ENCODE measurements at places on chromosomes 16 and 17. TPM values are rescaled to one million over a fixed set of nuclear protein-coding genes. Genes with fewer than 3 reads are reported as not detected.

DNA sequence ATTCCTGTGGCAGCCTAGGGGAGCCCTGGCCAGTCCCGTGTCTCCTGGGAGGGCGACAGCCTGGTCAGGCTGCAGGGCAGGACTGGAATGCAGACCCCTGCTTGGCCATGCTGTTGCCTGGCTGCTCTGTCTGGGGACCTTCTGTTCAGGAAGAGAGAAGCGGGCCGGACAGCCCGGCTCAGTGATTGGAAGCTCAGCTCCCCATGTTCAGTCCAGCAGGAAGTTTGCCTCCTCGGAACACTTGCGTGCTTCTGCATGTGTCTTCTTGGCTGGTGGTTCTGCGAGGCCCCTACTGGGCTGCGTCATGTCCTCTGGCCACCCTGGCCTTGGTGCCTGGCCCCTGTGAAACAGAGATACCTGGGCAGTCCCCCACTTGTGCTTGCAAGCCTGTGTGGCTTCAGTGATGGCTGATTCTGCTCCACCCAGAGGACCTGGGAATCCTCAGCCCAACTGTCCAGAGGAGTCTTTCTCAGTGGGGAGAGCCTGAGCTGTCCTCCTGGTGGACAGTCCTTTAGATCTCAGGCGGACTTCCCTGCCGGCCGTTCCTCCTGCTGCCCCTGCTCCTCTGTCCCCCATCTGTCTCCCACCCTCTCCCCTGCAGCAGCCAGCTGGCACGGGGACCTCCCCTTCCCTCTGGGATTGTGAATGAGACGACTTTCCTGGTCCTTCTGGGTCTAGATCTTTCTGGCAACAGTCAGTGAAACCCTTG is 279.5 kb downstream of the SEC14L1 start:
- DNase-seq = no peak

GRCh38 chr16:85546585-85547447 is 66.3 kb upstream of the GSE1 start:
- DNase-seq = no peak

- DNase-seq = peak; percentile 61
Observed at GRCh38 chr16:3444032-3444388, 530 bp downstream of the NAA60 start.

DNA sequence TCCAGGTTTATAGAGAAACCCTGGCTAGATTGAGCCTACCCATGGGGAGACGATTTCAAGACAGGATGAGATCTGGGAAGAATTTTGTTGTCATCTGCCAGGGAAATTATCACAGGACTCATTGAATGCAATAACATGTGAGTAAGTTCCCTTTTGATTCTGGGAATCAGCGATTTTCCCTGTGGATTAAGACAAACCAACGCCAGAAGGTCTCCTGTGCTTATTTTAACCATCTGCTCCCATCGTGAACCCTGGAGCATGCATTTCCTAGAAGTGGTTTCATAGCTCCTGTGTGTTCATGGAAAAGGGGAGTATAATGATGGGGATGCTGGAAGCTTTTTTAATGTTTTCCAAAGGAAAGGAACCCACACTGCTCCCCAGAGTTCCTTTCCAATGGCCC is 21.0 kb upstream of the ARHGAP44 start:
- DNase-seq = no peak

GRCh38 chr16:72300892-72301291 is 128.9 kb upstream of the PMFBP1 start:
- no peak for DNase-seq

DNA sequence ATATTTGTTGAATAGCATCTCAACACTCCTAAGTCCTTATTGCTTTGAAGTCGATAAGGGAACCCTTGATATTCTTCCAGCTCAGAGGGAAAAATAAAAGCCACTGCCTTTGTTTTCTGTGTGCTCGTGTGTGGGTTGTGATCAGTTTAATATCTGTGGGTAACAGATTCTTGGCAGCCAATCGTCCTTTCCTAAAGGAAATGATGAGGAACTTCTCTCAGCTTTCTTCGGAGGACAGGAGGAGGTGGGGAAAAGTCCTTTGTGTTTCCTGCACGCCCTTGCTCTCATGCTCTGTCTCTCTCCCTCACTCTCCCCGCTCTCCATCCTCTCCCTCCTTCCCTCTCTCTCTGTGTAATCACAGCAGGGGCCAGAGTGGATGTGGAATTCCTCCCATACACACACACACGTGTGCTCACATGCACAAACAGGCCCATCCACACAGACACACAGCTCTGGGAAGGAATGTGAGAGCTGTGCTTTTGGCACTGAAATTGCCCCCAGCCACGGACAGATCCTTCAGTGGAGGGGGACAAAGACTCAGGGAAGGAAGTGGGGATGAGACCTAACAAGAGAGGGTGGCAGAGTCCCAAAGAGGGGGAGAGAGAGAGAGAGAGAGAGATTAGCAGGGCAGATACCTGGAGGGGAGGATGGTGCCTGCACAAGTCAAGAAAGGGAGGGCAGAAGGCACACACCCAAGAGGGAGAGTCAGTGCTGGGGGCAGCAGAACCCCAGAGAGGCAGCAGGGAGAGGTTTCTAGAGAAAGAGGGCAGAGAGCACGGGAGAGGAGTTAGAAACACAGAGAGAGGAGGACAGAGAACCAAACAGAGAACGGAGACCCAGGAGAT is 83.5 kb upstream of the PLCG2 start:
- no peak for DNase-seq

DNA sequence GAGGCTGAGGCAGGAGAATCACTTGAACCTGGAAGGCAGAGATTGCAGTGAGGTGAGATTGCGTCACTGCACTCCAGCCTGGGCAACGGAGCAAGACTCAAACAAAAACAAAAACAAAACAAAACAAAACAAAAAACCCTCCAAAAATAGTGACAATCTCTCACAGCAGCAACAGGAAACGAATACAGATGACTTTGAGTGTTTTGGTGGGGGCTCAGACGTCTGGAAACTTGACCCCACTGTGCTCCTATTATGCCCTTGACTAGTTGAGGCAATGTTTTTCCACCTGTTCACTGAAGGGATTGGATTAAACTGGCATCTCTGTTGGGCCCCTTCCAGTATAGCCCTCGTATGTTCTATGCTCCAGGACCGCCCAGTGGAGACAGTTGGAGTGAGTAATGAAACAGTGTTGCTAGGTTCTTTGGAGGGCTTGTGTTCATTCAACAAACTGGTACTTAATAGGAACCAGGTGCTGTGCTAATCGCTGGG is 167.0 kb downstream of the UTP18 start:
- DNase-seq = no peak

DNA sequence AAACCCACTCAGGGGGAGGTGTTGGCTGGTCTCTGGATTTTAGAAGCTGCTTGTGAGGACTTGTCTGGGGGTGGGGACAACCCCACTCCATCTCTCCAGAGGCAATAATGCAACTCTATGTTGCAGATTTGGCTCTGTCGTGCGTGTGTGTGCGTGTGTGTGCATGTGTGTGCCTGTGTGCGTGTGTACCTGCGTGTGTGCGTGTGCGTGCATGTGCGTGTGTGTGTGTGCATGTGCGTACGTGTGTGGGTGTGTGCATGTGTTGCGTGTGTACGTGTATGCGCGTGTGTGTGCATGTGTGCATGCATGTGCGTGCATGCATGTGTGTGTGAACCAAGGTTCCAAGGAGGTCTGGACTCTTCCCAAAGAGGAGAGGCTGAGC is 120.4 kb upstream of the LHX1 start:
- DNase-seq = no peak

DNA sequence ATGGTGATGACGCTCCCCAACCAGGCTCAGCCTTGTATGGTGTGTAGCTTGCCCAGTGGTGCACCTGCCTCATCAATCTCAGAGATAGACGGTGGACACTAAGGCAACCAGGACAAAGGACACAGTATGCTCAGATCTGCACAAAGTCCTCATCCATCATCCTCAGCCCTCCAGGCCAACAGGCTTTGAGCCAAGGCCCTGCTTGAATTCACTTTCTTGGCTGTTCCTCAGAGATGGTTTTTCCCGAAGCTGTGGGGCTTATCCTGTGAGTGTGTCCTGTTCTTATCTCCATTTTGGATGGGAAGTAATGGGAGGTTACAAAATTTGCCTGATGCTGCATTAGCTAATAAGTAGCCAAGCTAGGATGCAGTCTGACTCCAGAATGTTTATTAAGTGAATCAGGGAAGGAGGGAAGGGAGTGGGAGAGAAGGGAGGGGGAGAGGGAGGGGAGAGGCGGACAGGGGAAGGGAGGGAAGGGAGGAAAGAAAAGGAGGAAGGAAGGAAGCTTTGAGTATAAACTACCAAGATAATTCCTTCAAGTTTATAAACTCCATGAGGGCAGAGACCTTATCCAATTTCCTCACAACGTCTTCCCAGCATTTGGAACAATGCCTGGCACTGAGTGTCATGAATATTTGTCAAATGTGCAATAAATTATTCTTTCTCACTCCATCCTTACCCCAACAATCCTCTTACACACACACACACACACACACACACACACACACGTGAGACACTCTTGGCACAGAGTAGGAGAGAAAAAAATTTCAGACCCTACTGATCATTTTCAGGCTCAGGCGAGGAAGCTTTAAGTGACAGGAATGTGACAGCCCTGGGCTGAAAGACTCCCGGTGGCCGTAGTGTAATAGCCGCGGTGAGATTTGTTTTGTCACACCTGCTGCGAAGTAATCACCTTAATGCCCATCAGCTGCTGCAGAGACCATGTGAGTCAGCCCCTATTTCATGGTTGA is 84.3 kb downstream of the BMERB1 start:
- DNase-seq = peak; percentile 23

DNA sequence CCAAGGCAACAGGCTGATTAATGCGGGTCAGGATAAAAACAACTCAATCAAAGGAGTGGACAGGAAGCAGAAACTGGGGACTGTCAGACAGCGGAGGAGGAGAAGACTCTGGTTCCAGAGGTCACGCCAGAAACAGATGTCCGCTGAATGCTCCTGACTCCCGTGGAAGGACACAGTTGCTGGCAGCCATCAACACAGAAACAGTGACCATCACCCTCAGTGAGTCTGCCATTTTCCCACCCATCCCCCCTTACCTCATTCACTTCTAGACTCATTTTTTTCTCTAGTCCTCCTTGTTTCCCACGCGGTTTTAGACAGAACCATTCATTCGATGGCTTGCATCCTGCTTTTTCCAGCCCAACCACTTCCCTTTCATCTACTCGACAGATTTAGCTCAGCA is 40.9 kb downstream of the DHRS7C start:
- DNase-seq = no peak

DNA sequence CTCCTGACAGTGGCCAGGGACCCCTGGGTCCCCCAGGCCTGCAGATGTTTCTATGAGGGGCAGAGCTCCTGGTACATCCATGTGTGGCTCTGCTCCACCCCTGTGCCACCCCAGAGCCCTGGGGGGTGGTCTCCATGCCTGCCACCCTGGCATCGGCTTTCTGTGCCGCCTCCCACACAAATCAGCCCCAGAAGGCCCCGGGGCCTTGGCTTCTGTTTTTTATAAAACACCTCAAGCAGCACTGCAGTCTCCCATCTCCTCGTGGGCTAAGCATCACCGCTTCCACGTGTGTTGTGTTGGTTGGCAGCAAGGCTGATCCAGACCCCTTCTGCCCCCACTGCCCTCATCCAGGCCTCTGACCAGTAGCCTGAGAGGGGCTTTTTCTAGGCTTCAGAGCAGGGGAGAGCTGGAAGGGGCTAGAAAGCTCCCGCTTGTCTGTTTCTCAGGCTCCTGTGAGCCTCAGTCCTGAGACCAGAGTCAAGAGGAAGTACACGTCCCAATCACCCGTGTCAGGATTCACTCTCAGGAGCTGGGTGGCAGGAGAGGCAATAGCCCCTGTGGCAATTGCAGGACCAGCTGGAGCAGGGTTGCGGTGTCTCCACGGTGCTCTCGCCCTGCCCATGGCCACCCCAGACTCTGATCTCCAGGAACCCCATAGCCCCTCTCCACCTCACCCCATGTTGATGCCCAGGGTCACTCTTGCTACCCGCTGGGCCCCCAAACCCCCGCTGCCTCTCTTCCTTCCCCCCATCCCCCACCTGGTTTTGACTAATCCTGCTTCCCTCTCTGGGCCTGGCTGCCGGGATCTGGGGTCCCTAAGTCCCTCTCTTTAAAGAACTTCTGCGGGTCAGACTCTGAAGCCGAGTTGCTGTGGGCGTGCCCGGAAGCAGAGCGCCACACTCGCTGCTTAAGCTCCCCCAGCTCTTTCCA is 25.1 kb downstream of the C1QTNF1 start:
- no peak for DNase-seq

DNA sequence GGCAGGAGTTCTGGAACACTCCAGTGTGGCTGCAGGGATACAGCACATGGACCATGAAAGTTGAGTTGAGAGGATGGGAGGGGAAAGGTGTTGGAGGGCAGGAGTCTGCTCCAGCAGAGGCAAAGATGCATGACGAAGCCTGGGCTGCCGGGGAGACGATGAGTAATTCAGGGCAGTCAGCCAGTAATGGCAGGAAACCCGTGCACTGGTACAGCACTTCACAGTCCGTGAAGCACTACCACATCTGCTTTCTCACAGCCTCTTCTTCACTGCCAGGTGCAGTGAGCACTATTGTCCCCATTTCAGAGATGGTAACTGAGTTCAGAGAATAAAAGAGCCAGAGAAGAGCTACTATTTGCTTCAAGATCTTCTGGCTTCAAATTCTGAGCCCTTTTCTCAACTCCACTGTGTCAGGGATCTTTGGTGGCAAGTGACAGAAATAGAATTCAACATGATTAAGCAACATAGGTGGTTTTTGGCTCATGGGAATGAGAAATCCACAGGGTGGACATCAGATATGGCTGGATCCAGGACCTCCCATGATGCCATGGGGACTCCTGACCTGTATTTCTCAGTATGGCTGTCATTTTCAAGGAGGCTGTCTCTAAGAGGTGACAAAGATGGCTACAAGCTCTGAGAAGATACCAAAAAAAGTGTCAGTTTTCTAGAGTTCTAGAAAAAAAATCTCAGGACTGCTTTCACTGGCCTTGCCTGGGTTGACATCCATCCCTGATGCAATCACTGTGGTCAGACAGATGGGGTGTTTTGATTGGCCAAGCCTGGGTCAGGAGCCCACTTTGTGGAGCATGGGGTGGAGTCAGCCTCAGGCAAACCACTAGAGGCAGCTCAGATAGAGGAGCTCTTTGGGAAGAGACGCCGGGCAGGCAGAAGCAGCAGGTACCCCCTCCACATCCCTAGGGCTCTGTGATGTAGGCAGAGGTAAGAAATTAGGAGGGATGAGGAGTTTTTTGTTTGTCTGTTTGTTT is 24.7 kb downstream of the IL21R start:
- DNase-seq = peak; percentile 47

The CACNG1 gene
- not detected for total RNA-seq

The CACNG4 gene
- not detected for total RNA-seq

The P3H4 gene
- total RNA-seq = 31.2 TPM

The OTOP2 gene
- total RNA-seq = not detected

The PDILT gene
- total RNA-seq = not detected

The OR1F1 gene
- total RNA-seq = 0.21 TPM

Data from SK-MEL-5 (cell line).